SJSA1 (cell line): ENCODE measurements at places on chromosomes 7 and 10.

GRCh38 chr7:157851501-157852067 lies 514.8 kb downstream of the DNAJB6 start:
- DNase-seq, result no peak

GRCh38 chr10:76230921-76231285 lies 799.5 kb downstream of the LRMDA start:
- no peak for DNase-seq

DNA sequence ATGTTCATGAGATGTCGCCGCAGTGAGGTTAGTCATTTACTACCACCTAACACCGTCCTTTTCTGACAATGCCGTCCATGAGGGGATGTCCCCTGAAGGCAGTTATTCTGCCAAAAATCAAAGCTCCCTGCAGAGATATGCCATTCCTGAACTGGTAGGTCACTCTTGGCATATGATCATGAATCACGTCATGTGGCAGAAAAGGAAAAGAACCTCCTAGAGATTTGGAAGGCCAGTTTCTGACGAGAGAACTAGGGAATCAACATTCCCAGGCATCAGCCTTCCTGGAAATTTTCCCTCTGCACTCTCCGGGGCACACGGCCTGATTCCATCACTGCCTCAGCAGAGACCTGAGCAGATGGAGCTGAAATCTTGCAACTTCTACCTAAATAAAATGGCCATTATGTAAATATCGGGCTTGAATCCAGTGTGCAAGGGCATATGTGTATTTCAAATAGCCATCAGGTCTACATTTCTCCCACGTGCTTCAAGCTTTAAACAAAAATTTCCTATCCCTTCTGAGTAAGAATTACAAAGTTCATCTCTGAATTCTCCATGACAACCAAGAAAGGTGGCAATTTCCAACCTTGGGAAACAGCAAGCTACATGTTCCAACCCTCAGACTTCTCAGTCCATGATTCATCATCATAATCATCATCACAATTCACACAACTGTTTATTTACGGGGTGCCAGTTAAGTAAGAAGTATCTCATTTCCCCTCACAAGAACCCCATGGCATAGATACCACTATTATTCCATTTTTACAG lies 46.5 kb downstream of the AMPH start:
- no peak for DNase-seq

- DNase-seq, result peak; percentile 28
Observed at GRCh38 chr7:30671793-30672465, 10.3 kb downstream of the CRHR2 start.

GRCh38 chr10:95814011-95814727 lies 58.2 kb downstream of the ENTPD1 start:
- peak; percentile 80 for DNase-seq

GRCh38 chr10:5211696-5212536 lies 15.3 kb downstream of the AKR1C4 start:
- no peak for DNase-seq
